NCI-H1436 treated with DMSO at 0.1 percent for 48 hours (cell line): ENCODE measurements at places on chromosomes 5 and 9.

GRCh38 chr5:179991106-179991505, 80.5 kb downstream of the RNF130 start:
- DNase-seq: no peak

DNA sequence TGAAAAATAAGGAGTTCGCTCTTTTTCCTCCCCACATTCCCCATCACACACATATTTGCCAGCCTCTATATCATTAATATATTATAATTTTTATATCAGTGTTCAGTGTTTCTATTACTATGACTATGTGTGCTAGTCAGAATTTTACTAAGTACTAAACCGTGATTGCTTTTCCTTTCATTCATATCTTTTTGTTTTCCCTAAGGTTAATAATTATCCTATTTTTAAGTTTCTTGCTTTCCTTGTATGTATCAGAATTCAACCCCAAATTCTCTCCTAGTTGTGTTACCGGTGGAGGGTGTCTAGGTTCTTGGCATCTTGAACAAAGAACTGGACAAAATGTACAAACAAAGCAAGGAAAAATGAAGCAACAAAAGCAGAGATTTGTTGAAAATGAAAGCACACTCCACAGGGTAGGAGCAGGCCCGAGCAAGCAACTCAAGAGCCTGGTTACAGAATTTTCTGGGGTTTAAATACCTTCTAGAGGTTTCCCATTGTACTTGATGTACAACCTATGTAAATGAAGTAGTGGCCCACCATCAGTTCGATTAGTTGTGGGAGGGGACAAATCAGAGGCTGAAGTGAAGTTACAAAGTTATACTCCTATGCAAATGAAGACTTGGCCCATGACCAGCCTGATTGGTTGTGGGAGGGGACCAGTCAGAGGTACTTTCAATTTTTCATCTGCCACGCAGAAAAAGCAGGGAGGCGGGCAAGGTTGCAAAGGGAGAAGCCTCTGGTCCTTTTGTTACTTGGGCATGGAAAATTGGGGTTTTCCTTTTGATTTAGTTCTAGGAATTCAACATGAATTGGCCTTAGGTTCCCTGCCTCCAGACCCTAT, 43.8 kb downstream of the KIAA1191 start:
- DNase-seq: no peak

GRCh38 chr9:123235448-123235847, 32.9 kb downstream of the STRBP start:
- no peak for DNase-seq

DNA sequence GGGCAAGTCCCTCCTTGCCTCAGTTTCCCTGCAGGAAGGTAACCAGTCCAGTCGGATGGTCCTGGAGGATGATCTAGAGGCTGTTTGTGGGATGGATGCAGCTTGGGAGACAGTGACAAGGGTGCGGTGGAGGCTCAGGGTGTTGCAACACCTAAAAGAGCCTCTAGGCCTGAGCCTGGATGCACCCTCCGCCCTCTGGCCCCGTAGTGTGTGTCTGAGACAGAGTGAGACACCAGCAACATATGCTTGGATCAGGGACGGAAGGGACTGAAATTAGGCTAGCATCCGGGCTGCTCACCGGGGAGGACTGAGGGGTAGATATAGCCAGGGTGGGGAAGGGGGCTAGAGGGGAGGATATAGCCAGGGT, 1.1 kb downstream of the CRAT start:
- no peak for DNase-seq

DNA sequence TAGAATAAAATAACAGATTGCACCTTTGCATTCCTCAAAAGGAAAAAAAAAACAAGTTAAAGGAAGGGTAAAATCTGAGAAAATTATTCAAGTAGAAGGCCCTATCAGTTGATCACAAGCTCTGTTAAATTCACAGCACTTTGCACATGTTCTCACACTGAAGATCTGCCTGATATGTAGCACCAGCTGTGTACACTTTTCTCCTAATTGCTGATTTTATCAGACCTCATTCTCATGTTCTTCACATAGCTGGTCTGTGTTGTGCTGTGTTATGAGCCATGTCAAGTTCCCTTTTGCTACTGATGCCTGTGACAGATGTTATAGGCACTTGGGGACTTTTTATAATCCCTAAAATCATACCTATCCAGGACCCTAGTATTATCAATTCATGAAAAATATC, 390.4 kb upstream of the PRR16 start:
- no peak for DNase-seq

DNA sequence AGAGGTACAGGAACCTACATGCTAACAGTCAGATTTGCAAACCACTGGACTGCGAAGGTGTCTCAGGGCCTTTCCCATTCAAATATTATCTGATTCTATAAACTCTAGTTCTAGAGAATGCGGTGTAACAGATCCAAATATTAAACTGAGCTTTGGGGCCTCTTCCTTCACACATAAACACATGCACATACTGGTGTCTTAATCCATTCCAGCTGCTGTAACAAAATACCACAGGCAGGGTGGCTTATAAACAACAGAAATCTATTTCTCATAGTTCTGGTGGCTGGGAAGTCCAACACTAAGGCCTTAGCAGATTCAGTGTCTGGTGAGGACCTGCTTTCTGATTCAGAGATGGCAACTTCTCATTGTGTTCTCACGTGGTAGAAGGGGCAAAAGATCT, 30.2 kb downstream of the RETREG1 start:
- no peak for DNase-seq

DNA sequence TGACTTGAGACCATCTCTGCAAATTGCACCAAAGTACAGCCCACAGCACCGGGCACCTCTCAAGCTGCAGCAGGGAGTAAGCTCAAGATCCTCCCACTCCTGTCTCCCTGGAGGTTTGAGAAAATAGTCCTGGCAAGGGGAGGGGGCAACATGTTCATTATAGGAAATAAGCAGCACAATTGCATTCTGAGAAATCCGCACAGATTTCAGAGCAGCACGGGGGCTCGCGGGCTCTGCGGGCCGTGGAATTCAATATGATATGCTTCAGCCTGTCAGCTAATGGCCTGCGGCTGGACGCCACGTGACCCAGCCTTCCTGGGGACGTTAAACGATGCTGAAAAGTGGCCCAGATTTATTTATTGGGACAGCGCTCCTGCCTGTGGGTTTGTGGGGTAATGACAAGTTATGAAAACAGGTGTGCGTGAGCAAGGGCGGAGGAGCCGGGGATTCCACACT, 156.4 kb downstream of the DAB2IP start:
- no peak for DNase-seq

DNA sequence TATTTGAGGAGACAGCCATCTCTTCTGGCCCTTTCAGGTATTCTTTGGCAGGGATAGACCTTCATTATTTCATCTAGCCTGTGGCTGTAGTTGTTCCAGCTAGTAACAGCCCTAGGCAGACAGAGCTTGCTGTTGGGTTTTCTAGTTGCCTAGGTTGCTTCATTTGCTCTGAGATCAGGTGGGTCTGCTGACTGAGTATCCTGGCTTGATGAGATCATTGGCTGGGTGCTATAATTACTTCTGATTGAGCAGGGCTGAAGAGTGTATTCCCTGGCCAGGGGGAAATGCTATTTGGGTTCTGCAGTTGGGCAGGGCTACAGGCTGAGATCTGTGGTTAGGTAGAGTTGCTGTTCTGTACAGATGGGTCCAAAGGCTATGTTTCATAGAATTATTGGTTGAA, 456.1 kb downstream of the PSAT1 start:
- no peak for DNase-seq
